ENCODE measurements at places on chromosomes 13 and 19.
A peak's percentile ranks its signal among the peaks of the same experiment; 100 is the strongest.

GRCh38 chr13:93788456-93788855 lies 561.8 kb downstream of the GPC6 start:
- DNase-seq: no peak

- DNase-seq: no peak
These were observed 49.3 kb upstream of the IL17D start for GRCh38 chr13:20654156-20654555.

GRCh38 chr19:29872224-29872731 lies 60.5 kb downstream of the CCNE1 start:
- DNase-seq: peak; percentile 16

- no peak for DNase-seq
These were observed 1.1 kb upstream of the ITM2B start for GRCh38 chr13:48231933-48232332.

DNA sequence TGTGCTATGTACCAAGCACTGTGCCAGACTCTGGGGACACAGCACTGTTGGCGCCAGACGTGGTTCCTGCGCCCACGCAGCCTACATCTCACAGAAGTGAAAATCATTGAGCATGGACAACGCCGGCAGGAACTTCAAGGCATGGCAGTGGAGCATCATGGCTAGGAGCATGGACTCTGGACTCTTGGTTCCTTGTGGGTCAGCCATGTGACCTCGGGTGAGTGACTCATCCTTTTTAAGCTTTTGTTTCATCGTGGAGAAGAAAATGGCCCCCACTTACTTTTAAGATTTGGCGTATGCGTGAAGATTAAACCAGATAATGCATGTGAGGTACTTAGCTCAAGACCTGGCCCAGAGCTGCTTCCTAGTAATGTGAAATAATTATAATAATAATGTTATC lies 988.5 kb downstream of the UQCRFS1 start:
- no peak for DNase-seq

DNA sequence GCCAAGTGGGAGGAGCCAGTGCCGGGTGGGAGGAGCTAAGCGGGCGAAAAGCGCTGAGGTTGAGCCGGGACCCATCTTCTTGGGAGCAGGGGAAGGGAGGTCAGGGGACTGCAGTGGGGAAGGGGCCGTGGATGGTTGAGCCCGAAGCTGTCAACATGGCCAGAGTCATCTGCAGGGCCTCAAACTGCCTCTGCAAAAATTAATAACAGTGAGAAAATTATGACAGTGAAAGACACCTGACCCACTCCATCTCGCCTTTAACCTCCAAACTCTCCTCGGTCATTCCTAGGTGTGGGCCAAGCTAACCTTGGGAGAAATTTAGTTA lies 30.1 kb downstream of the ZNF557 start:
- DNase-seq: no peak

- no peak for DNase-seq
These were observed 27.8 kb upstream of the ATP12A start for GRCh38 chr13:24652359-24652758.
